ENCODE measurements at places on chromosomes 5 and 9.
A peak's percentile ranks its signal among the peaks of the same experiment; 100 is the strongest.

DNA sequence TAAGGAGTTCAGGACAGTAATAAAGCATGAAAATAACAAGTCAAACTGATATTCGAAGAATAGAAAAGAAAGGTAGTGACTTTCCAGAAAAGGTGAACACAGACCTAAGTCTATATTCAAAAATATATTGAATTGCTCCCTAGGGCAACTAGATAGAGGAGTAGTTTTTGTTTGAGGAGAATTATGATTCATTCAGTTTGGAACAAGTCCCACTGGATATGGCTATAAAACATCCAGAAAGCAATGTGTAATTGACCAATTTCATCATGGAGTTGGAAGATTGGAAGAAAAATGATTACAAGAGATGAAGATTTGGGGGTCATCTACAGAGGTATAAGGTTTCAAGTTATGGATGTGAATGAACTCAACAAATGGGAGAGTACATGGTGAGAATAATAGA, 117.5 kb upstream of the ZNF462 start:
- DNase-seq: no peak

DNA sequence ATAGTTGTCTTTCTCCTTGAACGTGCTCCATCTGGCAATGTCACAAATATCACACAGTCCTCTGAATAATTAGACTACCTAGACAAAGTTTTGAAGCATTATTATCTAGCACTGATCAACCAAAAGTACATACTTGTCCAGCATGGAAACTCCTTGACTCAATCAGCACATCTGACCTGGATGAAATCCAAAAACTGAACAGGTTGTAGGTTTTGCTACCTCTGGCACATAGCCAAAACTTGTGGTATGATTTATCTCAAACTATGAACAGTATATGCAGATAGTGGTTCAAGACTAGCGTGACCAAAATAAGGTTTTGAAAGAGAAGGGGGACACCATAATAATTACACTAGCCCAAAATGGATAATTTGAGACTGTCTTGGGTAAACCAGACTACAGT, 158.1 kb downstream of the ARRDC3 start:
- no peak for DNase-seq

- peak; percentile 72 for DNase-seq
Observed at GRCh38 chr5:126917918-126918614, 112.3 kb downstream of the MARCHF3 start.

GRCh38 chr9:93248386-93249040, 64.6 kb downstream of the WNK2 start:
- DNase-seq: no peak

GRCh38 chr5:3116366-3116765, 364.9 kb upstream of the IRX2 start:
- DNase-seq: no peak

All from large intestine (tissue), 12 donors.